ENCODE measurements at places on chromosomes 3 and 15.

DNA sequence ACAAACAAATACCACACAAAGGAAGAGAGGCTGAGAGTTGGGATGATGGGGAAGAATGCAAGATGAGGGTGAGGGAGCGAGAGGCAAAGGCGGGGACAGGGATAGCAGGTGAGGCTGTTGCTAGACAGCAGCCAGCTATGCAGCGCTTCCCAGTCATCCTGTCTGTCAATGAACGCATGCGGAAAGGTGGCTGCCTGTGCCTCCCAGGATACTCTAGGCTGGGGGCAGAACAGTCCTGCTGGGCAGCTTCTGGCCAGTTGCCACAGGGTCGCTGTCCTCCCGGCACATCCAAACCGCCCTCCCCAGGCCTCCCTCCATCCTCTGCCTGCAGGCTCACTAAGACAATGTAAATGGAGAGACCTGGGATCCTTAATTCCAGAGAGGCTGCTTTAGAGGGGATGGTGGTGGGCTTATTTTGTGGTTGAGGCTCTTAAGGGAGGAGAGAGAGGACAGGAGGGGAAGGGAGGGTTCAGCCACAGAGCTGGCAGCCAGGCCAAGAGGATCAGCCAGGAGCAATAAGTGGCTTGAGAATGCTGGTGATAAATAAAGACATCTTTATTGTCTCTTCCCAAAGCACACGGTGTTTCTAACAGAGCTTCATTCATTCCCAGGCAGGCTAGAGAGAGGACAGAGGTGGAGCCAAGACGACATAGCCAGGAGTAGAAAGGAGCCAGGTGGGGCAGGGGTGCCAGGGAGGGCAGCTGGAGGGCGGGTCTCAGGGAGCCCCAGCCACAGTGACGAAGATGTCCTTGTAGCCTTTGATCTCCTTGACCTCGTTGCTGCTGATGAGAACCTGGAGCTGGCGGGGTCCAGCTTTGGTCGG, 9.2 kb upstream of the TGM5 start:
- DNase-seq, result no peak

- DNase-seq, result no peak
These were observed 326.6 kb upstream of the TPM1 start for GRCh38 chr15:62715946-62716345.

DNA sequence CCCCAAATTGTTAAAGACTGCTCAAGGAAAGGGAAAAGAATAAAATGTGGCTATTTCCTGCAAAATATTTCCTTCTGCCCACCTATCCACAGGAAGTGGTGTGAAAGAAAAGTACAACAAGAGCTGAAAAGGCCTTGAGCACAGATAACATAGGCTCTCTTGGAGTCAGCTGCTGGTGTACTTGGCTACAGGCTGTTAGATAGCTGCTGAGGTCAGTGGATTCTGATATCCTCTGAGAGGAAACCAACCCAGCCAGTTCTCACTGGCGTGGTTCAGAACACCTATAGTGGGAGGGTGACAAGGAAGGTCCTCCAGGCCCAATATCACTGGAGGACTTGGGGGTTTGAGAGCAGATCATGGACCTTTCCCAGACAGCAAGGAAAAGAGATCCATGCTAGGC, 124.4 kb upstream of the GAP43 start:
- DNase-seq, result no peak

DNA sequence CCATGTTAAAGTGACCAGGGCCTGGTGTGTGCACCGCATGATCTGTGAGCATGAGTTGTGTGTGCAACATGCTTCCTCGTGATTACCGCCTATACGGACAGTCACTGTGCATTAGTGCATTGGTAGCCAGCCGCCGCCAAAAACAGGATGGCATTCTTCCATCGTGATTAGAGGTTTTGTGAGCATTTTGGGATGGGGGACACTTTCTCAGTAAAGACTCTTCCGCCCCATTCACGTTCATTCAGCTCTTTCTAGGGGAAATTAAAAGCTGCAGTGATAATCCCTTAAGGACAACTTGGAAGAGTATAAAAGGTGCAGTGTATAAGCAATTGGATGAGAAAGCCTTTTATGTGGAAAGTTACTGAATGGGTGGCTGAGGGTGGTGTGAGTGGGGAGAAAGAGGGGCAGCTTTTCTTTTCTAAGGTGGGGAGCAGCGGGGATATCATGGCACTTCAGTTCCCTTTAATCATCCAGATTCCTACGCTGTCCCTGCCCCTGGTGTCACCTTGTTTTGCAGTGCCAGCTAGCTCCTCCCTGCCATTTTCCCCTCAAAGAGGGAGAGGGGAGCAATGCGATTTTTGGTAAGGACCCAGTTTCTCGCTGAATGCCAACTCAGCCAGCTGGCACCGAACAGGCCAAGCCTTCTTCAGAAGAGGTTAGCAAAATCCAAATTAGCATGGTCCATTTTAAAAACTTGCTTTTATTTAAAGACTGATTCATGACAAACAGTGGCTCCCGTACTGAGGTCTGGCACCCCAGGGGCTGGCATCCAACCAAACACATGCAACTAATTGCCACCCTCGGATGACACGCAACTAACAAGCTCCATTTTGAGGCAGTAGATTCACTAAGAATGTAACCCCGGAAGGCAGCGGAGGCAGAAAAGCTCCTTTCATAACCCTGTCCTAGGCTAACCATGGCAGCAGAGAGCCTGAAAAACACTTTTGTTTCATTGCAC, 447.8 kb downstream of the FHIT start:
- no peak for DNase-seq

GRCh38 chr15:41809121-41809520, 18.8 kb upstream of the JMJD7 start:
- DNase-seq, result no peak

- no peak for DNase-seq
These were observed 67.8 kb upstream of the DCBLD2 start for GRCh38 chr3:98969295-98969694.

GRCh38 chr3:113498221-113499005, 16.5 kb downstream of the SPICE1 start:
- no peak for DNase-seq
